Kasumi-1 (cell line): ENCODE measurements at places on chromosomes 2 and 18.
A peak's percentile ranks its signal among the peaks of the same experiment; 100 is the strongest.

DNA sequence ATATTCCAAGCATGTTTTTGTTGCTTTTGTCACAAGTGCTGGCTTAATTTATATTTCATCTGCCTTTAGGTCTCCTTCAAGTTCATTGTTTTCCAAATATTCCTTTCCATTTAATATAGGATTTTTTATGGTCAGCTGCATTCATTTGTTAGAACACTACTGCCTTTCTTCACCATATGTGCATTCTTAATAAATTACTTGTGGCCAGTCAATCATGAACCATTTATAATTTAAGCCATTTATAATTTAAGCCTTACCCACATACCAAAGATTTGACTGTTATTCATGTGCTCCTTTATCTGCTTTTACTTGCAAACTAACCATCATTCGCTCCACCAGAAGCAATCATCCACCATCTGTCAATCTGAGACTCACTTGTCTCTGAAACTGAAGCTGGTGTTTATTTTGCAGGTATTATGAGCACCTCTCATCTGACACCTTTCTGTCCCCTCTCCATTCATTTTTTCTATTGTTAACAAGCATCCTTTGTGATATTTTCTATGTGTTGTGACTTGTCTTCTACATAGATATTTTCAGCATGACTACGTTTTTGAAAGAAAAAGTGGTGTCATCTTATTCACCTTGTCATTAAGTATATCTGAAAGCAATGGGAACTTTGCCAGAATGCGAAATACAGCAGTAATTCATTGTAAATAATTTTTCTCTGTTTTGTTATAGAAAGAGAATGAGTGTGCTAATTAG is 786.8 kb downstream of the KCNJ3 start:
- no peak for DNase-seq

DNA sequence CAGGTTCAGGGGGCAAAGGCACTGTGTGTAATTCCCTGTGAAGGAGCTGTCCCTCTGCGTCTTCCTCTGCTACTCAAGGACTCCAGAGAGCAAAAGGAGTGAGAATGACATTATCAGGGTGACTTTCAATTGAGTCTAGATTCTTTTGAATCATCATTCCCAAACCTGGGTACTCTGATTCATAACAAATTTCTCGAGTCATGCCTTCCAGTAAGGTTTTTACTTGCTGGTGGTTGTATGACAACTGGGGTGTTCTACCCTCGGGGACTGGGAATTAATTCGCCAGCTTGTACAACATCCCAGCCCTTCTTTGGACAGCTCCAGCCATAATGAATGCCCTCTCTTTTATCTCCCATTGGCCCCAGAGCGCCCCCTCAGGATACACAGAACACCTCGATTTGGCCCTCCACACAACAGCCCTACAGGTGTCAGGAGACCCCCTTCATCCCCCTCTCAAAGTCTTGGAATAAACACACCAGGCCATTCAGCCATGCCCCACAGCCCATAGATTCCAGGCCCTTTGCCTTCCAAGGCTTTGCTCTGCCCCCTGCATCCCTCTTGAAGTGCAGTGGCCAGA is 254.5 kb downstream of the KLHL29 start:
- DNase-seq: no peak

DNA sequence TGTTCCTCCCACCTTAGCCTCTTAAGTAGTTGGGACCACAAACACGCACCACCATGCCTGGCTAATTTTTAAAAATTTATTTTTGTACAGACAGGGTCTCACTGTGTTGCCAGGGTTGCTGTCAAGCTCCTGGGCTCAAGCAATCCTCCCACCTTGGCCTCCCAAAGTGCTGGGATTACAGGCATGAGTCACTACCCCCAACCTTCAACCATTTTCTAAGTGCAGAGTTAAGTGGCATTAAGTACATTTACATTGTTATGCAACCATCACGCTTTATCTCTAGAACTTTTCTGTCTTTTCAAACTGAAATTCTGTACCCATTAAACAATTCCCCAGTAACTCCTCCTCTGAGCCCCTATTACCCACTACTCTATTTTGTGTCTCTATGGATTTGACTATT is 45.9 kb upstream of the AFF3 start:
- DNase-seq: no peak

- no peak for DNase-seq
Observed at GRCh38 chr2:15040429-15041084, 408.0 kb downstream of the LRATD1 start.

DNA sequence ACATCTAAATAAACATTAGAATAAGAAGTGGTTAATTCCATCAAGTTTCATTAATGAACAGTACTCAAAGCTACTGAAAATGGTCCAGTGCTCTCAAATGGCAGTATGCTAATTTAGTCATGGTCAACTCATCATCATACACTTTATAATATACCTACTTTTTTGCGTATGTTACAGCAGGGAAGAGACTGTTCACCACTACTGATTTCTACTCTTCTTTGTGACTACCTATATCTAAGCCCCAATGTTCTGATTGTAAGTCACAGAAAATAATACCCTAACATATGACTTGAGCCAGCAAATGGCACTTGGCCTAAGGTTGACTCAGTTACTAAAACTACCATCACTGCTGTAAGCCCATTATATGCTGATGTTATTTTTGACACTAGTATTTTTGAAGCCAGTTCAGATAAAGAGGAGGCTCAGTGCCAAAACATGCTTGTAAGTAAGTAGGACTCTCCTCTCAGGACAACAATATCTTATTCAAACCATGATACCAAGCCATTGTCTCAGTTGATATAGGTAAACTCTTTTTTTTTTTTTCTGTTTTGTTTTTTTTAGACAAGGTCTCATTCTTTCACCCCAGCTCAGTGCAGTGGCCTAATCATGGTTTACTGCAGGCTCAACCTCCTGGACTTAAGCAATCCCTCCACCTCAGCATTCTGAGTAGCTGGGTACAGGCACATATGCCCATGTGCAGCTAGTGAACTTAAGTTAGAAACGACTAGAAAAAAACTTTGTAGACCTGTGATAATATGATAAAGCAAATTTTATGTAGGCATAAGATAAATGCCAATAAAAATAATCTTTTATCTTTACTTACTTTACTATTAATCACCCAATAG is 266.9 kb downstream of the ZNF385B start:
- DNase-seq: no peak

- DNase-seq: peak; percentile 13
Observed at GRCh38 chr2:121650315-121650930, 1.2 kb upstream of the CLASP1 start.
